ENCODE measurements at places on chromosomes 7 and 10. TPM values are rescaled to one million over a fixed set of nuclear protein-coding genes. Genes with fewer than 3 reads are reported as not detected.

DNA sequence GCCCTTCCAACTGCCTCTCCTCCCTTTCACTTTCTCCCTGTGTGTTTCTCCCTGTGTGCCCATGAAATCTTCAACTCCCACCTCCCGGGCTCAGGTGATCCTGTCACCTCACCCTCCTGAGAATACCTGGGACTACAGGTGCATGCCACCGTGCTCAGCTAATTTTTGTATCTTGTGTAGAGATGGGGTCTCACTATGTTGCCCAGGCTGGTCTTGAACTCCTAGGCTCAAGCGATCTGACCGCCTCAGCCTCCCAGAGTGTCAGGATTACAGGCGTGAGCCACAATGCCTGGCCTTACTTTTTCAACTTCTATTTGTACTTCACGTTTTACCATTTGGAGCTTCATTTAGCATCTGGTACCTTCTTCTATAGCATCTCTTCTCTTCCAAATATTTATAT is 24.9 kb downstream of the ST8SIA6 start:
- no peaks in the 10 kb centered on the region for H3K27me3 ChIP-seq
- DNase-seq = no peak
- H3K27ac ChIP-seq = no peak overlapping the region

DNA sequence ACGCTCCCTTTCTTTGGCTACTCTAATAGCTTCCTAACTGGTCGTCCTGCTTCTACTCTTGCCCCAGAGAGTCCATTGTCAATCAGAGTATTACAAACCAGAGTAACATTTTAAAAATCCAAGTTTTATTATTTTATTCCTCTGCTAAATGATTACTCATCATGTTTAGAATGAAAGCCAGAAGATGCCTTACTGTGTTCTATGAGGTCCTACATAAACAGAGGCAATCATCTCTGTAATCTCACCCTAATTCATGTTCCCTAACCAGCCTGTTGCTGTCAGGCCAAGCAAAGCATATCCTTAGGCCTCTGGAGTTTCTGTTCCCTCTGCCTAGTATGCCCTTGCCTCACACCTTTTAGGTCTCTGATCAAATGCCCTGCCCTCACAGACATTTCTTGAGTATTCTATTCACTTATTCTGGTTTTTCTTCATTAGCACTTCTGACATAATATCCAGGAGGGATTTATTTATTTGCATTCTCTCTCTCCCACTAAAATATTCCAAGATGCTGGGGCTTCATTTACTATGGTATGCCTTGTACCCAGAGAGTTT is 497.5 kb downstream of the PHTF2 start:
- no peaks in the 10 kb centered on the region for H3K27me3 ChIP-seq
- H3K36me3 ChIP-seq = no peaks in the 10 kb centered on the region
- no peak overlapping the region for H3K27ac ChIP-seq
- no peak for DNase-seq
- H3K4me1 ChIP-seq = peaks cover 3% of the 10 kb centered on the region

GRCh38 chr10:3874990-3875841 is 90.2 kb upstream of the KLF6 start:
- H3K4me1 ChIP-seq = peaks cover 32% of the 10 kb centered on the region
- DNase-seq = peak; percentile 49
- H3K27me3 ChIP-seq = no peaks in the 10 kb centered on the region

DNA sequence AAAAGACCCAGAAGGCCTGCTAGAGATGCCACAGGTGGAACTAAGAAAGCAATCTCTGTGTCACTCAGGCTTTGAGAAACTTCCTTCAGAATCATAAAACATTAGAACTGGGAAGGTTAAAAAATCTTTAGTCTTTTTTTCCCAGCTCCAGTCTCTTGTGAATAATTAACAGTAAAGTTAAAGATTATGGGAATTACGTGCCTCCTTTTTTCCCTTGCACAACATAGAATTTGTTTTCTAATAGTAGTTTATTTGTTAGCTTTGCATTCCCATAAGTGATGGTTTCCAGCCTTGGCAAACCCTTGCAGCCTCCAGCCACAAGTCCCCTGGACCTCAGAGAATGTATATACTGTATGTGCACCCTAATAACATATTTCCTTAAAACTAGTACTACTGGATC is 128.3 kb downstream of the TPST1 start:
- DNase-seq = no peak
- H3K4me1 ChIP-seq = no peaks in the 10 kb centered on the region
- H3K27ac ChIP-seq = no peak overlapping the region
- H3K4me3 ChIP-seq = no peak overlapping the region

GRCh38 chr7:133428326-133428725 is 175.4 kb downstream of the EXOC4 start:
- no peak overlapping the region for H3K4me3 ChIP-seq
- H3K27ac ChIP-seq = no peak overlapping the region
- DNase-seq = no peak
- no peaks in the 10 kb centered on the region for H3K4me1 ChIP-seq

DNA sequence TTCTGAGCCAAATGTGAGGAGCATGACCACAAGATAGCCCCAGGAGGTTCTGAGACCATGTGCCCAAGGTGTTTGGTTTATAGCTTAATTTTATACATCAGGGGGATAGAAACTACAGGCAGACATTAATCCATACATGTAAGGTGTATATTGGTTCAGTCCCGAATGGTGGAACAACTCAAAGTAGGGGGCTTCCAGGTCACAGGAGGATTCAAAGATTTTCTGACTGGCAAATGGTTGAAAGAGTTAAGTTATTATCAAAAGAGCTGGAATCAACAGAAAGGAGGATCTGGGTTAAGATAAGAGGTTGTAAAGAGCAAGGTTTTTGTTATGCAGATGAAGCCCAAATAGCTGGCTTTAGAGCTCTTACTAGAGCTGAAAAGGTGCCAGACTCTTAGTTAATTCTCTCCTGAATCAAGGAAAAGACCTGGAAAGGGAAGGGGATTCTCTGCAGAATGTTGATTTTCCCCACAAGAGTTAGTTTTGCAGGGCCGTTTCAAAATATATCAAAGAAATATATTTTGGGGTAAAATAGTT is 640.0 kb downstream of the IPMK start:
- no peaks in the 10 kb centered on the region for H3K36me3 ChIP-seq
- no peaks in the 10 kb centered on the region for H3K27me3 ChIP-seq
- no peak overlapping the region for H3K4me3 ChIP-seq
- no peak overlapping the region for H3K27ac ChIP-seq

GRCh38 chr7:45524445-45524844 is 49.7 kb upstream of the ADCY1 start:
- DNase-seq = no peak
- H3K4me1 ChIP-seq = no peaks in the 10 kb centered on the region
- H3K4me3 ChIP-seq = no peak overlapping the region
- H3K27me3 ChIP-seq = no peaks in the 10 kb centered on the region
- H3K27ac ChIP-seq = no peak overlapping the region

GRCh38 chr7:22193450-22193983 is 163.4 kb downstream of the RAPGEF5 start:
- no peak overlapping the region for H3K4me3 ChIP-seq
- no peaks in the 10 kb centered on the region for H3K4me1 ChIP-seq
- peaks cover 36% of the 10 kb centered on the region for H3K36me3 ChIP-seq
- no peak overlapping the region for H3K27ac ChIP-seq
- H3K27me3 ChIP-seq = no peaks in the 10 kb centered on the region

- no peaks in the 10 kb centered on the region for H3K27me3 ChIP-seq
- no peak overlapping the region for H3K4me3 ChIP-seq
- 0 out of 2 replicates have a peak, but pooled peaks cover 1% of the 10 kb centered on the region for H3K36me3 ChIP-seq
- H3K27ac ChIP-seq = no peak overlapping the region
- no peaks in the 10 kb centered on the region for H3K4me1 ChIP-seq
Observed at GRCh38 chr10:102602272-102603045, 41.8 kb upstream of the TRIM8 start.

GRCh38 chr10:33010132-33011037 is 52.4 kb upstream of the ITGB1 start:
- peaks cover 28% of the 10 kb centered on the region for H3K4me1 ChIP-seq
- no peaks in the 10 kb centered on the region for H3K27me3 ChIP-seq
- DNase-seq = no peak
- no peak overlapping the region for H3K4me3 ChIP-seq
- H3K27ac ChIP-seq = no peak overlapping the region

GRCh38 chr10:117830205-117830604 is 216.5 kb downstream of the RAB11FIP2 start:
- no peak overlapping the region for H3K4me3 ChIP-seq
- no peaks in the 10 kb centered on the region for H3K4me1 ChIP-seq
- H3K27ac ChIP-seq = no peak overlapping the region
- no peaks in the 10 kb centered on the region for H3K36me3 ChIP-seq
- H3K27me3 ChIP-seq = no peaks in the 10 kb centered on the region
- no peak for DNase-seq

- peaks cover 33% of the 10 kb centered on the region for H3K36me3 ChIP-seq
- H3K27me3 ChIP-seq = no peaks in the 10 kb centered on the region
- DNase-seq = no peak
- H3K4me1 ChIP-seq = no peaks in the 10 kb centered on the region
- H3K4me3 ChIP-seq = no peak overlapping the region
Observed at GRCh38 chr10:100148353-100149211, 37.2 kb downstream of the ERLIN1 start.

DNA sequence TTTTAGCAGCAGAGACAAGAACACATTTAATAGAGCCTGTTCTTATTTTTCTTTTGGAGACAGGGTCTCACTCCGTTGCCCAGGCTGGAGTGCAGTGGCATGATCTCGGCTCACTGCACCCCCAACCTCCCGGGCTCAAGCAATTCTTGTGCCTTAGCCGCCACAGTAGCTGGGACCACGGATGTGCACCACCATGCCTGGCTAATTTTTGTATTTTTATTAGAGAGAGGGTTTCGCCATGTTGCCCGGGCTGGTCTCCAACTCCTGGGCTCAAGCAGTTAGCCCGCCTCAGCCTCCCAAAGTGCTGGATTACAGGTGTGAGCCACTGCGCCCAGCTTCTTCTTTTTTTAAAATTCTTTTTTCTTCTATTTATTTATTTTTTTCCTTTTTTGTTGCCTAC is 23.3 kb downstream of the GALNT17 start:
- no peak overlapping the region for H3K4me3 ChIP-seq
- H3K4me1 ChIP-seq = no peaks in the 10 kb centered on the region
- no peaks in the 10 kb centered on the region for H3K36me3 ChIP-seq
- no peak overlapping the region for H3K27ac ChIP-seq
- DNase-seq = no peak
- no peaks in the 10 kb centered on the region for H3K27me3 ChIP-seq

DNA sequence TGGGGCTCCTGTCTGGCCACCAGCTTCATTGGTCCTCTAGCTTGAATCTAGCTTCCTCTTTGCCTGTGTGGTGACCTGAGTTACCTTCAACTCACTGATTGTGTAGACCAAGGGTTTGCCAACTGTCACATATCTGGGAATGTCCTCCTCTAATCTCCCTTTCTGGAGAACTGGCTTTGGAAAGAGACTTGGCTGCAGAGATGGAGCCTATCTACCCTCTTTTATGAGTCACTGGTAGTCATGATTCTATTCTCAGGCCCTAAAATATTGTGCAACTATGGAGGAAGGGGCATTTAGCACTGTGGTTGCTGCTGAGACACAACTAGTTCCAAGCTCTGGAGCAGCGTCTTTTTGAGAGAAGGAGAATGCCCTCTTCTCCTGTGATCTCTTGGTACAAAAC is 691.3 kb downstream of the KCNMA1 start:
- H3K4me3 ChIP-seq = no peak overlapping the region
- H3K4me1 ChIP-seq = no peaks in the 10 kb centered on the region
- H3K36me3 ChIP-seq = no peaks in the 10 kb centered on the region

DNA sequence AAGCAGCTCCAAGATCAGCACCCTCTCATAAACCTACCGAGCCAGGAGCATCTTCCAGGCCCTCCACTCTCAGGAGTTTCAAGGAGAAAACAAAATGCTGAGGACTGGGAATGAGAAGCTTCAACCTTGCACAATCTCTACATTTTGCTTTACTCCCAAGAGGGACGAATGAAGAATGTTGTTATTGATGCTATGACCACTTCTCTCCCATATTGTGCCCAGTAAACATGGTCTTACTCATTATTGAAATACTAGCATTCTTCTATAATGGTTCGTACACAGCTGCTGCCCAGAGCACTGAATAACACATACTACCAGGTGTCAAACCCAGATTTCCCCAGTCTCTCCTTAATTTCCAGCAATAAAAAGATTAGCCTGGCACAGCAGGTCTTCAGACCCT is 63.4 kb upstream of the BET1 start:
- H3K4me3 ChIP-seq = no peak overlapping the region
- peak; percentile 10 for DNase-seq
- H3K27ac ChIP-seq = no peak overlapping the region
- H3K4me1 ChIP-seq = peaks cover 17% of the 10 kb centered on the region
- H3K36me3 ChIP-seq = no peaks in the 10 kb centered on the region
- H3K27me3 ChIP-seq = 0 out of 2 replicates have a peak, but pooled peaks cover 3% of the 10 kb centered on the region

DNA sequence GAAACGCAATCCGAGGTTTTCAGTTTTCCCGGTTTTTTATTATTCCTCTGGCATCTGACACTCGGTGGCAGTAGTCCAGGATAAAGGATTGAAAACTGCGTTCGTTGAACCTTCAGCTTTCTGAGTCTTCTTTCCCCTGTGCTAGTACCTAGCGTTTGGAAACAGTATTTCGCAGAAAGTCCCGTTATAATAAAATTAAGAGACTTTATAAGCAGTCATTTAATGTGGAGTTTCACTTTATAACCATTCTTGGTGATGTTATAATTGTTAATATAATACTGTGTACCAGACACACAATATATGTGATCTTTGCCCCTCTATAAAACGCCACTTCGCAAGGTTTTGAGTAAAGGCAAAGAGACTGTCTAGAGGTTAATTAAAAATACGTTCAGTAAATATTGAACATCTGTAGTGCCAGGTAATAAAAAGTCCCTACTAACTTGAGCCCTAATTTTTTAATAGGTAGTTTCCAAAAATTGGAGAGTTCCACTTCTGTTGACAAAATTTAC is 874 bp downstream of the CISD1 start:
- peaks cover 33% of the 10 kb centered on the region for H3K4me1 ChIP-seq
- no peaks in the 10 kb centered on the region for H3K27me3 ChIP-seq
- H3K27ac ChIP-seq = peak overlapping the region; percentile 76
- DNase-seq = no peak
- 0 out of 2 replicates have a peak, but pooled peaks cover 3% of the 10 kb centered on the region for H3K36me3 ChIP-seq

GRCh38 chr10:53839440-53840039 is 961.5 kb downstream of the PCDH15 start:
- DNase-seq = peak; percentile 67
- H3K4me1 ChIP-seq = no peaks in the 10 kb centered on the region
- no peak overlapping the region for H3K4me3 ChIP-seq
- H3K27me3 ChIP-seq = no peaks in the 10 kb centered on the region
- no peaks in the 10 kb centered on the region for H3K36me3 ChIP-seq
- H3K27ac ChIP-seq = no peak overlapping the region

GRCh38 chr10:14549496-14549895 is 218.8 kb upstream of the FRMD4A start:
- no peaks in the 10 kb centered on the region for H3K27me3 ChIP-seq
- no peak for DNase-seq
- no peak overlapping the region for H3K4me3 ChIP-seq
- H3K27ac ChIP-seq = no peak overlapping the region

GRCh38 chr10:15096661-15097010 is 519 bp upstream of the RPP38 start:
- H3K4me1 ChIP-seq = peaks cover 19% of the 10 kb centered on the region
- DNase-seq = no peak
- H3K27me3 ChIP-seq = no peaks in the 10 kb centered on the region
- H3K4me3 ChIP-seq = peak overlapping the region; percentile 94
- no peak overlapping the region for H3K27ac ChIP-seq

SORBS1 gene
- 0.61 TPM for total RNA-seq

C10orf67 gene
- not detected for total RNA-seq

SLC26A3 gene
- not detected for total RNA-seq

CRYGN gene
- total RNA-seq = not detected

STX1A gene
- total RNA-seq = 5.5 TPM

UNCX gene
- not detected for total RNA-seq

SLC13A1 gene
- not detected for total RNA-seq

IMPDH1 gene
- total RNA-seq = 50.1 TPM

THSD7A gene
- not detected for total RNA-seq

NANOS1 gene
- total RNA-seq = 3.1 TPM

CCL26 gene
- not detected for total RNA-seq
